ENCODE measurements at places on chromosomes 2 and 18.
A peak's percentile ranks its signal among the peaks of the same experiment; 100 is the strongest.

GRCh38 chr2:71928734-71929481, 218.8 kb downstream of the CYP26B1 start:
- DNase-seq, result no peak

DNA sequence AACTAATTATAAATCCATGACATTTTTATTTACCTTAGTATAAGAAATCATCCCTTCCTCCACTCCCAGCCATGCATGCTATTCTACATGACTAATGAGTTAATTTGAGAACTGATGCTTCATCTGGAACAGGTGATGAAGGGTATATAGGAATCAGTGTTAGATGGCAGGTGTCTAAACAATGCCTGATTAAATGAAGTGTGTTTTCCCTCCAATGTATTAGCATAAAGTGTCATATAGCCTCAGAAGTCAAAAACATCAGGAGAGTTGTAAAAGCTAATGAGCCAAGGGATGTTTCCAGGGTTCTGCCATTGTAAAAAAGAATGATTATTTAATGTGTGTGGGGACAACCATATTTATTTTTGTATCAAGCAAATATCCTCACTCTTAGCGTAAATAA, 913.8 kb downstream of the DCC start:
- DNase-seq, result no peak

GRCh38 chr18:38305961-38306360, 740.4 kb upstream of the CELF4 start:
- no peak for DNase-seq

DNA sequence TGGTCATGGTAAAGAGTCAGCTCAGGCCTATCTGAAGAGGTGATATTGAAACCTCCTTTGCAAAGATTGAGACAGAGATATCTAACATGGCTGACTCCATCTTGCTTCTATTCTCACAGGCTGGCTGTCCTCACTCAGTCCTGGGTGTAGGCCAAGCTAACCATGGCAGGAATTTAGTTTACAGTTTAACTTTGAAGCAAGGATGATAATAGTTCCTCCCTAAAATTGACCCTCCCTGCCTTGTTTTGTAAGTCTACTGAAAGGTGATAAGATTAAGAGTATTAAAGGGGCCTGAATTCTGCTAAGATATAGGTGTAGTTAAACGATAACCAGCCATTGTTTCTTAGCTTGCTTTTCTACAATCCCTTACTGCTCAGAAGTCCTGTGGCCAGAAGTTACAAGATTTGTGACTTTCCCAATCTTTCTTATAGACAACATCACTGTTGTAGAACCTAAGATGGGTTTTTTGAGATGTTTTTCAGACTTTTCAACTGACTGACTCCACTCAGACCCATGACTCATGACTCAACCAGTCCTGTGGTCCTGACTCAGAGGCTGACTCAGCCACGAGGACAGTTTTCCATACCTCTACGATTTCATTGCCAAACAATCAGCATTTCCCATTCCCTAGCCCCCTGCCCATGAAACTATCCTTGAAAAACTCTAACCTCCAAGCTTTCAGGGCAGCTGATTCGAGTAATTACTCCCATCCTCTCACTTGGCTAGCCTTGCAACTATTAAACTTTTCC, 195.7 kb upstream of the SESTD1 start:
- DNase-seq, result peak; percentile 28

DNA sequence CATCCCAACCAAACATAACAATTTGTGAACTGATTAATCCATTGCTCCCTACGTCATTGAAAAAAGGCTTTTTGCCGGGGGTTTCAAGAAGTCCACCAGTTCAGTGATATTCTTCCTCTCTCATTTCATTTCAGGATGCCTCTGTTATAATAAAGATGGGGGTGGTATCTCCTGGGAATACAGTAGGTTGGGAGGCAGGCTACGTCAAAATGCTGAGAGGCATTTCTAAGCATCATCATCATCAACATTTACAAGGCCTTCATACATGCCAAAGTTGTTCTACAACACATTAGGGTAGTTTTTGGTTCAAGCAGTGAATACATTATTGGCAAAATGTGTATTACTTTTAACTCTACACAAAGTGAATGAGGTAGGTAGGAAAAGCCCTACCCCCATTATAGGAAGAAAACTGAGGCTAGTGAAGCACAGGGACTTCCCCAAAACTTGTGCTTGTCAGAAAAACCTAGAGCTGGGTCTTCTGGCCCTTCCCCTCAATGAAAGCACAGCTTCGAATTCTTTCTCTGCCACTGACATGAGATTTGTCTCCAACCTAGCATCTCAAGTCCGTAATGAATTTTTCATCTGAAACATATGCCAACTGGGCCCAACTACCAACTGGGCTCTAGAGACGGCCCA, 11.3 kb downstream of the OSR1 start:
- no peak for DNase-seq

DNA sequence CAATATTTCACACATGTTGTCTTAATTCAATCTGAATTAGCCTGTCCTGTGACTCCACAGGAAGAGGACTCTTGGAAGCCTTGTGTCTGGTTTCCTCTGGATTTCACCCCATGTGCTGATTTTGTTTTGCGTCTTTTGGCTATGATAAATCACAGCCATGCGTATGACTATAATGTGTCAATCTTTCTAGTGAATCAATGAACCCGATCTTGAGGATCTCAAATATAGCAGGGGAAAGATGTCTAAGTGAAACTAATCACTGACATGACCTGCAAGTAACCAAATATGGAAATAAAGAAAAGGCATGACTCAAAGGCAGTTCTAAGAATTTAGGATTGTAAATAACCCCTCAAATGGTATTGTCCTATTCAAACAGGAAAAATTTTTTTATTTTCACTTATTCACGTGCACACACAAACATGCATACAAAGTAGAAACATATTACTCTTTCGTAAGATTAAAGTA, 8.2 kb downstream of the WDFY1 start:
- no peak for DNase-seq

DNA sequence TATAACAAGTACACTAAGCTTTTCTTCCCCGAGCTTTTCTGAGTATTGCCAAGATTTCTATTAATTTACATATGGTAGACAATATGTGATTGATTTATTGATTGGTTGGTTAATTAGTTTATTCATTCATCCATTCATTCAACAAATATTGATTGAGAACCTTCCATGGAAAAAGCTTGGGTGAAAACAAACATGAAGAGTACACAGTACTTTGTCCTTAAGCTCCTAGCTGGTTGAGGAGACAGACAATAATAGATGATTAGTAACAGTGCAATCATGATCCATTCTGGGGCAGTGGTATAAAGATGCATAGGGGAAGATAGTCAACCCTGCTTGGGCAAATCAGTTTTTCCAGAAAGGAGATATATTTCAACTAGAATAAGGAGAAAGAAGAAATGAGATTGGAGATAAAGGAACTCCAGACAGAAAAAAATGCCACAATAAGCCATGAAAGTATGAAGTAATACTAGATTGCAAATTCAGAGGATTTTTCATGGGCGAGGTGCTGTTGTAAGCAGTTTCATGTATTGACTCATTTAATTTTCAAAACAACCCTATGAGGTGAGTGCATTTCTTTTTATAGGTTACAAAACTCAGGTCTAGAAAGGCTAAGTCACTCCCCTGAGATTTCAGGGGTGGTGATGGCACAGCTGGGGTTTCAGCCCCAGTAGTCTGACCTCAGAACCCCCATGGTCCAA, 129.5 kb downstream of the RND3 start:
- no peak for DNase-seq

- no peak for DNase-seq
These were observed 27.5 kb downstream of the TSHZ1 start for GRCh38 chr18:75238100-75238499.

- no peak for DNase-seq
These were observed 85.3 kb upstream of the TWSG1 start for GRCh38 chr18:9249254-9249653.

DNA sequence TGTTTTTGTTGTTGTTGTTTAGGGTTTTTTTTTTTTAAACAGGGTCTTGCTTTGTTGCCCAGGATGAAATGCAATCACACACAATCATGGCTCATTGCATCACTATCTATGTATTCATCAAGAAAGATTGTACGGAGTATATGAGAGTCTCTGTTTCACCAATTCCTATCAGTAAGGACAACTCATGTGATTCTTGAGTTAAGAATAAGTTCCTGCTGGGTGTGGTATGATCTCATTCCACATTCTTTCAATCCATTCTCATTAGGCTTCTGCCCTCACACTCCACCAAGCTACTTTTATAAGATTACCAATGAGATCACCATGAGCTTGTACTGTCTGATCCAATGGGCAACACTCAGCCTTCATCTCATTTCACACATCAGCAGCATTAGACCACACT, 9.1 kb upstream of the AP1S3 start:
- DNase-seq, result no peak

GRCh38 chr2:33459745-33460144, 16.7 kb upstream of the RASGRP3 start:
- no peak for DNase-seq

GRCh38 chr2:63736354-63736753, 105.3 kb upstream of the UGP2 start:
- peak; percentile 67 for DNase-seq

DNA sequence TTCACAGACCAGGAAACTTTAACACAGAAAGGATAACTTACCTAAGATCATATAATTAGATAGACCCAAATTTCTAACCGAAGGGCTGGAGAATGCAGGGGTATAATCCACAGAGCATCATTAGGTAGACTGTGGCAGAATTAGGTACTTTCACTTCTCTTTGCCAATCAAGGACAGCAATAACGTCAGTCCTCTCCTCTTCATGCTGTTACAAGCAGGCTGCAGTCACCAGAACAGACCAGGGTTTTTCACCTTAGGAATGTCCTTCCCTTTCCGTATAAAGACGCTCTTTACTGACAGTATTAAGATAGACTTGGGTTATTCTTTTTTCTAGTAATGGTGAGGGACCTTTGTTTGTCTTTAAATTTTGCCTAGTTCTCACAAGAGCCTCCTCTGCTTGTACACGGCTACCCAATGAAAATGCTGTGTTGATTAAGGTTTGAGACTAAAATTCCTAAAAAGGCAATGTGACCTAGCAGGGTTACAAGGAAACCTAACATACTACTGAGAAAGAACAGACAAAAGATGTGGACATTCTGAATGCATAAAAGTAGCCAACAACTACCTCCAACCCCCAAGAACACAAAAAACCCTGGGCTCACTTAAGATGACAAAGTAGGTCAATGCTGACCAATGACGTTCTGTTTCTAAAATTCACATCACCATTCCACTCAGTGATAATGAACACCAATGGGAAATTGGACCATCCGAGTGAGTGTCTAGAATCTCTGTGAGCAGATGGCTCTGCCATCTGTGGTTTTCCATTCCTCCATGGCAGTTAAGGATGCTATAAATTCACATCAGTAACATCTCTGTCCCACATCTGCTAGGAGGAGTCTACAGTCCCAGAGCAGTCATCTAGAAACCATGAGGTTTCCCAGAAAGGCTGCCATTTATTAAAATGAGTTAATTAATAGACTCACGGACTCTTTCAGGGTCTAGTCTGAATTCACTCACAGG, 2.1 kb downstream of the PDIA6 start:
- no peak for DNase-seq

- peak; percentile 10 for DNase-seq
These were observed 30.9 kb upstream of the REEP1 start for GRCh38 chr2:86368161-86368824.

DNA sequence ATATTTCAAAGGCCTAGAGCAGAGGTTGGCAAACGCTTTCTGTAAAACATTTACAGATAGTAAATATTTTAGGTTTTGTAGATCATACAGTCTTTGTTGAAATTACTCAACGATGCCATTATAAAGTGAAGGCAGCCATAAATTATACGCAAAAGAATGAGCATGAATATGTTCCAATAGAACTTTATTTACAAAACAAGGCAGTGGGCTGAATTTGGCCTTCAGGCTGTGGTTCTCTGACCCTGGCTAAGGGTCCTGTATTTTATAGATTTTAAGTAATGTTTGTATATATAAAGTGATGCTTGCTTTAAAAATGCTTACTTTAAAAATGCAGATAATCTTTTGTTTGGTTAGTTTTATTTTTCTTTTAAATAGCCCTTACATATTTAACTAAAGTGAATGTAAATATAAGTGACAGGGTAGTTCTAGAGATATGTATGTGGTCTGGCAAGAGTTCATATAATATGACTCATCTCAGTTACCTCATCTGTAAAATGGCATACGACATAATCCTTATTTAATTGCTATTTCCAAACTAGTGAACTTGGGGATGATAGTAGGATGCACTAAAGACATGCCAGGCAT, 51.7 kb upstream of the ATP5MC3 start:
- peak; percentile 29 for DNase-seq

GRCh38 chr2:23627236-23628009, 242.4 kb downstream of the KLHL29 start:
- DNase-seq, result no peak

DNA sequence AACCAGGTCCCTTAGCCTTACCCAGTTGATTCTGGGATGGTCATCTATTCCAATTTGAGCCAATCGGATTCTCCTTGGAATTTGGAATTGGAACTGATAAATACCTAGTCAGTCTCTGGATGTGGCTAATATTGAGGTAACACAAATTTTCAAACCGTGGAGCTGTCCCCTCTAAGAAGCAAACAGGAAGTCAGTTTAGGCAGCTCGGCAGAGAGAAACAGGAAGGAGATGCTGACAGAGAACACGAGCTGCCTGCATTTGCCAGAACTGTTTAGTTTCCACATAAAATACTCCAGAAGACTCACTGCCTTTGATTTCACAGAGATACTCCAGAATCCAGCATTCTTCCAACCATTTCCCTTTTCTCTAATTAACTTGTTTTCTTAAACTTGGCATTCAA, 1024.9 kb downstream of the BCL11A start:
- DNase-seq, result no peak

- DNase-seq, result no peak
These were observed 166.1 kb upstream of the RAB6C start for GRCh38 chr2:129813404-129813803.

GRCh38 chr2:62705859-62706720, 577 bp downstream of the EHBP1 start:
- DNase-seq, result peak; percentile 43

DNA sequence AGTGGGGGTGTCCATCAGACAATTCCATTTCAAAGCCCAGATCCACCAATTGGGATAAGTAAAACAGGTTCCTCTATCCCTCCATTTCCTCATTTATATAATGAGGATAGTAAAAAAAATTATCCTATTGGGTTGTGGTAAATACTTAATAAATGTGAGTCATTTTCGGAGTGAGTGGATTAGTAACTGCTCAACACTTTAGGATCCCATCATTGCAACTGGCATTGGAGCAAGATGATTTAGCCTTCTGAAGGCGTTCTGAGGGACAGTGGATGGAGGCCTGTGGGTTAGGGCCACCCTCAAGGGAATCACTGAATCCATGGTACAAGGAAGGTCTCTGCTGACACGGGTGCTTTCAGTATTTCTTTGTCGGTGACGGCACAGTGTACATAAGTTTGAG, 108.6 kb upstream of the FZD7 start:
- no peak for DNase-seq

DNA sequence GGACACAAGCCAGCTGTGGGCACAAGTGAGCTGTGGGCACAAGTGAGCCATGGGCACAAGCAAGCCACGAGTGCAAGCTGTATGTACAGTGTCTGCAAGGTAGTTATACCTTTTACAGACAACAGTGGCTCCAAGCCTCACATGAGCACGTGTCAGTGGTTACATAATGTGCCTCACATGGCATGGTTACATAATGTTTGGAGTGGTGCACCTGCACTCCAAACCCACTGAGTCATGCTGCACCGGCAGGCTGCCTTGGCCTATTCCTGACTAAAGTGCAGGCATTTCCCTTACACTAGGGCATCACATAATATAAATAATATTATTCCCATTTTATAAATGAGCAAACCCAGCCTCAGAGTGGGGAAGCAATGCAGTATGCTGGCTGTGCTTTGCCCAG, 62.6 kb downstream of the MARCO start:
- DNase-seq, result no peak

- DNase-seq, result no peak
These were observed 182.5 kb downstream of the TXNL1 start for GRCh38 chr18:56455874-56456273.

Data from AG09319 (cell line).